ENCODE measurements at places on chromosomes 5 and 9. TPM values are rescaled to one million over a fixed set of nuclear protein-coding genes. Genes with fewer than 3 reads are reported as not detected.

DNA sequence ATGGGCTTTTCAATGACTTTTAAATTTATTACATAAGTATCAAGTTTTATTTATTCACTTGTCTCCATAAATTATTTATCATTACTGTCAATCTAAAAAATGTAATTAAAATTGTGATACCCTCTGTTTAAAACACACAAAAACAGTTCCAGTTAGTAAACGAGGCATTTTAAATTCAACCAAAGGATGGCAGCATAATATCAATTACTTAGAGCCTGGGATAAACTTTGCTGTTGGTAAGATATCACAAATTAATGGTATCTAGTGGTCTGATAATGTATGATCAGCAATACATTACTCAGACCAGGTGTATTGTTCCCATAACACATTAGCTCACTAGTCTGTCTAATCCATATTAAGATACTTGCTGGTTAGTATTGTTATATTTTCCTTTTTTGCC lies 9.6 kb upstream of the IFNE start:
- DNase-seq, result no peak

Gene MRPL36
- total RNA-seq, result 57.9 TPM

Gene ARID3C
- not detected for total RNA-seq

Gene LURAP1L
- 5.2 TPM for total RNA-seq

DNA sequence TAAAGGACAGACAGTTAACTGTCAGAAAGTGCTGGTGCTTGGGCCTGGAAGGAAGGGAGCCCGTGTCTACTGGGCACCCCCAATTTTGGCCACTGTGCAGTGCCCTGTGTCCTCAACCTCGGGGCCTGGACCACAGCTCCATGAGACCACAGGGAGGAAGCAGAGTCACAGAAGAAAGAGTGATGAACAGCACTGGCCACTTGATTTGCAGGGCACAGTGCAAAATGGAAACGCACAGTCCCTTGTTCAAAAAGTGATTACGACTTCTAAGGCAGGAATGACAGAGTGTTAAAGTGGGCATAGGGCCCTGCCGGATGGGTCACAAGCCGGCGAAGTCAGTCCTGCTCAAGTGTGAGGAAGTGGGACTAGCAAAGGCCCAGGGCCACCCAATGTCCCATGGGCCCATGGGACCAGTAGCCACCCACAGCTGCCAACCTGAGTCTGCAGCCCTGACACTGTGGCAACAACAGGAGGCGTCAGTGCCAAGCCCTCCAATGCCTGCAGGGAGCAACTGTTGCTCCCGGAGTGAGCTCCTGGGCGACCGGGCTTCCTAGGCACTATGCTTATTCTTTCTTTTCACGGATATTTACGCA lies 85.4 kb downstream of the ADAMTS2 start:
- DNase-seq, result no peak

- DNase-seq, result no peak
Measured at GRCh38 chr5:157492886-157493285, 32.9 kb downstream of the NIPAL4 start.

Gene NCBP1
- 26.7 TPM for total RNA-seq

Gene MARCOL
- total RNA-seq, result not detected

Measured in epithelial cell of proximal tubule (primary cell).